Amniotic stem cell (primary cell): ENCODE measurements at places on chromosomes 5 and 9.

GRCh38 chr9:91241909-91242308, 119.8 kb downstream of the AUH start:
- no peak for DNase-seq

- no peak for DNase-seq
Observed at GRCh38 chr9:137085920-137086530, 760 bp upstream of the MAN1B1 start.

DNA sequence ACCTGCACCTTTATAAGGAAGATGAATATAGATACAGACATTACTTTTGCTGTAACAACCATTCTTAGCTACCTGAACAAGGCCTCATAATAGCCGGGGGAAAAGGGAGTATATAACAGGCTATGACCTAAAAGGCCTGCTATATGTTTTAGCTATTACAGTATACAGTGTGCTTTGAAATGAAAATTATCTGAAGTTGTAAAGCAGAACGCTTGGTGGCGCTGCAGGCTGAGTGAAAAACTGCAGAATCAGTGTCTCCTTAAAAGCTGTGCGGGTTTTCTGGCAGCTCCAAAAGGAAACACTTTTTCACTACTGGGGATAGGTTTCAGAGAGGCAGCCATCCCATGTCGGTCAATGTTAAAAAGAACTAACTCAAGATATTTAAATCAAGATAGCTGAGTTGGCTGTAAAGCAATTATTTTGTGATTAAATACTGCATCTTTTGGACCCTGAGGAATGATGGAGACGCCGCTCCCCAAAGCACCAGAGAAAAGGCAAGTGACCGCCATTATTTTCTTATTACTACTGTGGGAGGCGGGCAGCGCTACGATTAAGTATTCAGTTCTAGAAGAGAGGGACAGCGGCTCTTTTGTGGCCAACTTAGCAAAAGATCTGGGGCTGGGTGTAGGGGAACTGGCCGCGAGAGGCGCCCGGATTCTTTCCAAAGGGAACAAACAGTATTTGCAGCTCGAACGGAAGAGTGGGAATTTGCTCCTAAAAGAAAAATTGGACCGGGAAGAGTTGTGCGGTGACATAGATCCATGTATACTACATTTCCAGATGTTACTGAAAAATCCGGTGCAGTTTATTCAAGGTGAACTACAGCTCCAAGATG, 5.9 kb downstream of the PCDHB6 start:
- DNase-seq: no peak

DNA sequence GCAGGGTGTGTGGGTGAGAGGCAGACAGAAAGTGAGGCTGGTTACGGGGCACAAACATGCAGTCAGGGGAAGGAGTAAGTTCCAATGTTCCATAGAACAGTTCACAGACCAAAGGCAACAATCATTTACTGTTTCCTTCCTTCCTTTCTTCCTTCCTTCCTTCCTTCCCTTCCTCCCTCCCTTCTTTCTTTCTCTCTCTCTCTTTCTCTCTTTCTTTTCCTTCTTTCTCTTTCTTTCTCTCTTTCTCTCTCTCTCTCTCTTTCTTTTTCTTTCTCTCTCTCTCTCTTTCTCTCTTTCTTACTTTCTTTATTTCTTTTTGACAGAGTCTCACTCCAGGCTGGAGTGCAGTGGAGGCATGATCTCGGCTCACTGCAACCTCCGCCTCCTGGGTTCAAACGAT, 125.8 kb upstream of the LPCAT1 start:
- DNase-seq: no peak

- DNase-seq: no peak
Observed at GRCh38 chr9:76609285-76610010, 150.5 kb downstream of the GCNT1 start.

DNA sequence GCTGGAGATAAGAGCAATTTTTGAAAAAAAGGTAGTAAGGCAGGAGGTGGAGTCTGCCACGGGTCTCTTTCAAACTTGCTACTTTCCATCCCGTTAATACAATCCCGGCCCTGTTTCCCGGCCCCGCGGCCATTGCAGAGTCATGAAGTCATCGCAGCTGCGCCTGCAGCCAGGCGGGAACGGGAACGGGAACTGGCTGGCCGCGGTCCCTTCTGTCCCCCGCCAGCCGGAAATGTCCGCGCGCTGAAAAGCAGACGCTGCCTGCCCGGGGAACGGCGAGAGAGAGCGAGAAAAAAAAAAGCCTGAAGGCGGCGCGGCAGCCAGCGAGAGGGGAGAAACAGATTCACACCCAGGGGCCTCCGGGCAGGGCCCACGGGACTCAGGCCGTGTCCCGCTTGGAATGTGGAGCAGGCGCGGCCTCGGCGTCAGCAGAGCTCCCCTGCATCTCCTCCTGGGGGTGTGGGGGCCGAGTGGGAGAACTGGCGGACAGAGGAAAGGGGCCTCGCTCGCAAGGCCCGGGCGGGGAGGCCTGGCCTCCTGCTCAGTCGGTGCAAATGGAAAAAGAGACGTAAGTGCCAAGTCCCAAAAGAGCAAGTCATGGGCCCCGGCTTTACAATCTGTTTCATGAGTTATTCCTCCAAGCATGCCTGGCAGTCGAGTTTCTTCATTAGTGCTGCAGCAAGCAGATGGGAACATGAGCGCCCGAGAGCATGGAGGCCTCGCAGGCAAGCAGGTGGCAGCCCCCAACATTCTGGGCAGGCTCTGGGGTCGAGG, 201.2 kb upstream of the GAS1 start:
- DNase-seq: peak; percentile 45

DNA sequence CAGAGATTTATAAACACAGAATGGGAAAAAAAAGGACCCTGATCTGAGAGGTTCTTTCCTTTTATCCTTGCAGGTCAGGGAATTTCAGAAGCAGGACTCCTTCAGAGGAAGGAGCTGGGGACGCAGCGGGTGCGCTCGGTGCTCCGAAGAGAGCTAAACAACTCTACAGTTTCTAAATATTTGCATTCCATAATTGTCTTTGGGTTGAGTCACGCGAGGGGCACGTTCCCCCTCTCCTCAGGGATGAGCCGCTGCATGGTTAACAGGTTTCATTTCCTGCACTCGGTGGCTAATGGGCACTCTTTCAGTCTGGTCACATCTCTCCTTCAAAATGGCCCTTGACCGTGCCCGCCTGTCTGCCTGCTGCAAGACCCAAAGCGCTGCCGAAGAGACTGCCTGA, 165.0 kb upstream of the HMHB1 start:
- DNase-seq: no peak

GRCh38 chr5:3481175-3481574, 114.5 kb upstream of the IRX1 start:
- no peak for DNase-seq

- DNase-seq: no peak
Observed at GRCh38 chr9:130479587-130479986, 34.8 kb downstream of the ASS1 start.

DNA sequence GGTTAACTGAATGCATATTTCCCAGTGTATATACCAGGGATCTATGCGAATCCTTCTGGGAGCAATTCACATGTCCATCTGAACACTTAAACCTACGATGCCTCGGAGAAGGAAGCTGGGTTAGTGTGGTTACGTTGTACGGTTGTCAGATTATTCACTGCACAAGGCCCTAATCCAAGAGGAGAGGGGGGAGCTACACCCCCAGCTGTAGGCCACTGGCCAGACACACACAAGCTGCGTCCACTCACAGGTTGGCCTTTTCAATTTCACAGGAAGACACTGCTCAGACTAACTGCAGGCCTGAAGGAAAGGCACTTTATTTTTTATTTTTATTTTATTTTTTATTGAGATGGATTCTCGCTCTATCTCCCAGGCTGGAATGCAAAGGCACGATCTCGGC, 184.5 kb upstream of the GNA14 start:
- no peak for DNase-seq

GRCh38 chr5:150057511-150057910, 28.8 kb downstream of the CSF1R start:
- no peak for DNase-seq

DNA sequence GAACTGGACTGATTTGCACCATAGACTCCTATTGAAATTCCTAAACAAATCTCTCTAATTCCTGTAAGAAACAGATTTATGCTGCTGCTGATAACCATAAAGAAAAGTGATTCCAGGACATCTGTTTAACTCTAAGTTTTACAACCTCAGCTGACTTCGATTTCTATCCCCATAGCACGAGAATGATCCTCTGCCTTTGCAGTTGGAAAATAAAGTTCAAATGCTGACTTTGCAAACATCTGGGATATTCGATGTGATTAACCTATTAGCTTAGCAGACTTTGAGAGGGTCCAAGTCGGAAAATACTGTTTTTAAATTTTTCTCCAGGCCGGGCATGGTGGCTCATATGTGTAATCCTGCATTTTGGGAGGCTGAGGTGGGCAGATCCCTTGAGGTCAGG, 247.3 kb downstream of the PSAT1 start:
- no peak for DNase-seq

DNA sequence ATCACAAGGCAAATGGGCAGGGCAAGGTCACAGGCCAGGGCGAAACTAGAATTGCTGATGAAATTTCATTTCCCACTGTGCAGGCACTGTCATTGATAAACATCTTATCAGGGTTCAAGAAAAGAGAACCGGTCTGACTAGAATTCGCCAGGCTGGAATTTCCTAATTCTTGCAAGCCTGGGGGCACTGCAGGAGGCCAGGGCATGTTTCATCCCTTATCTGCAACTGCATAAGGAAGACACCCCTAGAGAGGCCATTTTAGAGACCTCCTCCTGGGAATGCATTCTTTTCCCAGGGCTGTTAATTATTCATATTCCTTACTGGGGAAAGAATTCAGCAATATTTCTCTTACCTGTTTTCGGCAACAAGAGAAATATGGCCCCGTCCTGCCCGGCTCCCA, 266.2 kb upstream of the CYLC2 start:
- DNase-seq: no peak

DNA sequence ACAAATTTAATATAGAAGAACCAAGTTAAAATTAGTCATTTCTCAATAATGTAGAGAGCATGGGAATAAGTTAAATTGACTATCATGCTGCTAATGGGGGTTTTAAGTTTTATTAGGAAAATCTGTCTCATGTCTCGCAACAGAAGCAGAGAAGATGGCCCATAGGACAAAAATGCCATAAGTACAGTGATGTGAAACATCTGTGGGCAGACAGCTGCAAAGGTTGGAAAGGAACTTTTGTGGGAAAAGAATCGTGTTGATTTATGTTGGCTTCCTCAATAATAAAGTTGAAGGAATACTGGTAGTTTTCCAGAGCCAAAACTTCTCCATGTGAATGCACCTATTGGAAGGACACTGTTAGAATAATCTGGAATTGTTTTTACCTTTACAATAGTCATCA, 44.8 kb downstream of the VCAN start:
- DNase-seq: no peak

DNA sequence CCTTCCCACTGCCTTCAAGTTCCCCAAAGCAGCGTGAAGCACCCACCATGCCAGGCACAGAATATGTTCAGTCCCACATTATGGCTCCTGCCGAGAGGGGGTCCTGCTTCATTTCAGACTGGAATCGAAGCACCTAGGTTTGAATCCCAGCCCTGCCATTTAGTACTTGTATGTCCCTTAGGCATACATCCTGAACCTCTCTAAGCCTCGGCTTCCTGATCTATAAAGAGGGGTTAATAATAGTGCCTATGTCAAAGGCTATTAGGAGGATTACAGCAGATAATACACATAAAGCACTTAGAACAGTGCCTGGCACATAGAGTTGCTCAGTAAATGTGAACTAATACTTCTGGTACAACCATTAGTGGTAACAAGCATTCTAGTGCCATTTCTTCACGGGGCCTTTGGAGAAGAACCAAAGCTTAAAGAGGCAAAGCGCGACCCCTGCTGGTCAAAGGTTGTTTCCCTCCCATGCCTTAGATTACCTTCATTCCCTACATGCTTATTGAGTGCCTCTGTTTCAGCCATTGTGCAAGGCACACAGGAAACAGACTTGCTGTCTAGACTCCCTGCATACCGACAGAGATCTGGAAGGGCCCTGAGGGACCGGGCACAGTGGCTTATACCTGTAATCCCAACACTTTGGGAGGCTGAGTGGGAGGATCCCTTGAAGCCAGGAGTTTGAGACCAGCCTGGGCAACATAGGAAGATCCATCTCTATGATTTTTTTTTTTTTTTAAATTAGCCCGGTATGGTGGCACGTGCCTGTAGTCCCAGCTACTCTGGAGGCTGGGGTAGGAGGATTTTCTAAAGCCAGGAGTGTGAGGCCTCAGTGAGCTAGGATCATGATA, 98.3 kb downstream of the PPARGC1B start:
- DNase-seq: peak; percentile 72

GRCh38 chr5:178341091-178341850, 108.7 kb upstream of the PHYKPL start:
- no peak for DNase-seq

- no peak for DNase-seq
Observed at GRCh38 chr5:100779669-100780375, 123.3 kb downstream of the ST8SIA4 start.

- no peak for DNase-seq
Observed at GRCh38 chr9:6620796-6621195, 24.7 kb downstream of the GLDC start.

- no peak for DNase-seq
Observed at GRCh38 chr5:88557131-88557530, 288.5 kb upstream of the TMEM161B start.

- no peak for DNase-seq
Observed at GRCh38 chr9:14080959-14081542, 232.9 kb downstream of the NFIB start.

GRCh38 chr5:37836592-37837413, 3.0 kb downstream of the GDNF start:
- no peak for DNase-seq

DNA sequence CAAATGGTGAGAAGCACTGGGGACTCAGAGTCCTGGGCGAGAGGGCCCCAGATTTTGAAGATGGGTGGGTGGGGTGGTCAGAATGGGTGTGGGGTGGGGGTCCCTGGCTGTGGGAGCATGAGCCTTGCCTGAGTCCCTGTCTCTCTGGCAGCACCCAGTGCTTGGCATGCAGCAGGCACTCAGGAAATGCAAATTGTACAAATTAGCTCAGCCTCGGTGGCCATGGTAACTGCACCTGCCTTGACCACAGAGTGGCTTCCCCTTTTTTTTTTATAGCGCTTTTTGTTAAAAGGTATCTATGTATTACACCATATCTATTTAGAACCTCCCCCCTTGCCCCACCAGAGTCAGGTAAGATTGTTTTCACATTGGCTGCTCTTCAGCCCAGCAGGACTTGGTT, 19.2 kb upstream of the PITX1 start:
- DNase-seq: no peak
